ENCODE measurements at places on chromosomes 7 and 10.
A peak's percentile ranks its signal among the peaks of the same experiment; 100 is the strongest.

GRCh38 chr10:10333622-10334021 is 684.0 kb upstream of the CELF2 start:
- DNase-seq, result no peak

GRCh38 chr7:106895246-106895864 is 30.3 kb downstream of the PIK3CG start:
- no peak for DNase-seq

DNA sequence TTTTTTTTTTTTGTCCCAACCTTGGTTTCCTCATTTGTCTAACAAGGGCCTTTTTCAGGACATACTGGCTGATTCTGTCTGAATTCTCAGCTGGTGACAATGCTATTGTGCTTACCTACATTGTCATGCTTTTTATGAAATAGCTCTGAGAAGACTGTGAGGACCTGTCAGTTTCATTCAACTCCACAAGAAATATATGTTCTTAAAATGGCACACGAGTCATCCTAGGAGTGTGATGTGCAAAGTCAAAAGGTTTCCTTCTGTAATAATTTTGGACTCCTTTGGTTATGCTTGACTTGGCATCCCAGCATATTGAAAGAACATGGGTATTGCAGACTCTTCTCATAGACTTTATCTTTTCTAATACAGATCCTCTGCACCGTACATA is 316.0 kb downstream of the GFRA1 start:
- DNase-seq, result peak; percentile 12

- peak; percentile 68 for DNase-seq
Observed at GRCh38 chr10:114261076-114261475, 22.0 kb downstream of the VWA2 start.

DNA sequence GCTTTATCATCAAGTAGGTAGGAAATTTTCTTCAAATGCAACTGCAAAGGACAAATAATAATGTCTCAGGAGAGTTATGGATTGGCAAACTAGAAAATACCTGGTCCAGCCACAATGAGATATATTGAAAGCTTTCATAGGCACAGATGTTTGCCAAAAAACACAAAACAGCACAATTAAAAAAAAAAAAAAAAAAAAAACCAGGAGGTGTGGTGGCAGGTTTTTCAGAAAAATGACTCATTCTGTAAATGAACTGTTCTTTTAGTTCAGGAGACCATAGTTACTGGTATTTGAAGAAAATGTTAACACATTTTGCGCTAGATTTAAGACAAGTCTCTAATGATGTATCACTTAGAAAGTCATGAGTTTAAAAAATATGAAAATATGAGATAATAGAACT is 55.0 kb upstream of the JCAD start:
- DNase-seq, result no peak

GRCh38 chr10:74058071-74058470 is 60.2 kb downstream of the VCL start:
- DNase-seq, result no peak

- DNase-seq, result no peak
Observed at GRCh38 chr7:131900785-131901287, 344.4 kb upstream of the PODXL start.

- DNase-seq, result peak; percentile 28
Observed at GRCh38 chr10:44966129-44966815, 6.7 kb downstream of the RASSF4 start.

- DNase-seq, result no peak
Observed at GRCh38 chr7:1908823-1909420, 238.8 kb downstream of the ELFN1 start.

GRCh38 chr7:30969604-30969970 is 5.8 kb downstream of the GHRHR start:
- DNase-seq, result no peak

Measured in ELR (cell line).